ENCODE measurements at places on chromosomes 2 and 18. TPM values are rescaled to one million over a fixed set of nuclear protein-coding genes. Genes with fewer than 3 reads are reported as not detected.

Gene SALL3
- not detected for total RNA-seq

Gene CLIP4
- 102 TPM for total RNA-seq

Gene HOXD9
- not detected for total RNA-seq

Gene FLACC1
- 0.26 TPM for total RNA-seq

Gene ZNF397
- total RNA-seq, result 15.0 TPM

Gene GAREM2
- under 0.01 TPM for total RNA-seq

Gene ABCG8
- under 0.01 TPM for total RNA-seq

Gene TFPI
- total RNA-seq, result 0.64 TPM

Gene CNGA3
- total RNA-seq, result under 0.01 TPM

Gene FZD7
- 1.8 TPM for total RNA-seq

Gene MOB1A
- 80.1 TPM for total RNA-seq

Gene ZNF142
- 4.2 TPM for total RNA-seq

GRCh38 chr2:169683054-169683424, 11.2 kb downstream of the CFAP210 start:
- DNase-seq, result peak; percentile 90

DNA sequence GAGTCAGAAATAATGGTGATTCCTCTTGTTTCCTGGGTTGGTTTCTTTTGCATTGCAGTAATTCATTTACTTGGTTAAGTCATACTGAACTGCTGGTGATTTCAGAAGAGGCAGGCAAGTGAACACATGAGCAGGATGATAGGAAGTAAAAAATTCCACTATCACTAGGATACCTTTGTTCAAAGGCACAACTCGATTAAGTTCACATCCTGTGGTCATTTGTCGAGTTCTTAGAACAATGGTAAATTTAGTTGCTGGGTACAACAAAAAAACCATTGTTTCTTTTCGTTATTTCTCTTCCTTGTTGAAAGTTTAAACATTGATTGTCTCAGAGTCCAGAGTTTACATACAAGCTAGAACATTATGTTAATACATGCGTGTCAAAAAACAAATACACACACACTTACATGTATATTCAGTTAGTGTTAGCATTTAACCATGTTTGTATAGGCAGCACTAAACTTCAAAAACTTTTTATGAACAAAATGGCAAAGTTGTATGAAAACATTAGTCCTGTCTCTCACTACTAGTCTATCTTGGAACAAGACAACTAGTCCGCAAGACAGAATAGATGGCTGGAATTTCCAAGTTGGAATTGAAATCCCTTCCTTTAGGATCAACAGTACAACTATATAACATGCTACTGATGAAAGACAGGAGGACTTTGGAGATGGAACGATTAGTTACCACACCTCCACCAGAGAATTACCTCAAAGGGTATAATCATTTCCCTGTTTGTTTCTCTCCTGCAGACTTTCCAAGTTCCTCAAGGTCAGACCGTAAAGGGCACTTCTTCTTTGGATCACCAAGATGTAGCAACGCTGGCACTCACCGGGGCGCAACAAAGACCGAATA, 26.2 kb downstream of the STK39 start:
- peak; percentile 66 for DNase-seq

- no peak for DNase-seq
These were observed 136.4 kb downstream of the TPGS2 start for GRCh38 chr18:36692371-36692770.

DNA sequence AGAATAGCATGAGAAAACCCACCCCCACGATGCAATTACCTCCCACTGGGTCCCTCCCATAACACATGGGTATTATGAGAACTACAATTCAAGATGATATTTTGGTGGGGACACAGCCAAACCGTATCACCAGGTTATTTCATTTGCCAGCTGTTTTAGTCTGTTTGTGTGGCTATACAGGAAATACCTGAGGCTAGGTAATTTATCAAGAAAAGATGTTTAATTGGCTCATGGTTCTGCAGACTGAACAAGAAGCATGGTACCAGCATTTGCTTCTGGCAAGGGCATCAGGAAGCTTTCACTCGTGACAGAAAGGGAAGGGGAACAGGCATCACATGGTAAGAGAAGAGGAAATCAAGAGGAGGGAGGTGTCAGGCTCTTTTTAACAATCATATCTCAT, 329.2 kb downstream of the GULP1 start:
- no peak for DNase-seq

DNA sequence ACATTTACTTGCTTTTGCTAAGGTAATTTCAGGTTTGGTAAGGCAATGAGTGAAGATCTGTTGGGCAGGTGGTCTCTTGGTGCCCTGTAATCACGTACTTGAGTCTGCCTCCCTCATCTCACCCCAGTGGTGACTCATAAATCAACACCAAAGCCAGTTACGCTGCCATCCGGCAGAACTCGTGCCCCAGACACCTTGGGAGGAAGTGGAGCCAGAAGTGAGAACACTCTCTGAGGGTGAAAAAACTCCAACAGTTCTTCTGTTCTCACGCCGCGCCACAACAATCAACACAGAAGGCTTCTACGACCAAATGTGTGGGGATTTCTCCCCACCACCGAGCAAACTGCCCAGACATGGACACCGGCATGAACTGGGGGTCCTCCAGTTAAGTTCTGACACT, 206.2 kb downstream of the ARL4C start:
- DNase-seq, result peak; percentile 70

- no peak for DNase-seq
These were observed 379.0 kb upstream of the NETO1 start for GRCh38 chr18:73246763-73247162.

GRCh38 chr2:236956641-236957040, 129.0 kb upstream of the COPS8 start:
- DNase-seq, result no peak

GRCh38 chr2:67867735-67868134, 195.1 kb downstream of the C1D start:
- peak; percentile 41 for DNase-seq

DNA sequence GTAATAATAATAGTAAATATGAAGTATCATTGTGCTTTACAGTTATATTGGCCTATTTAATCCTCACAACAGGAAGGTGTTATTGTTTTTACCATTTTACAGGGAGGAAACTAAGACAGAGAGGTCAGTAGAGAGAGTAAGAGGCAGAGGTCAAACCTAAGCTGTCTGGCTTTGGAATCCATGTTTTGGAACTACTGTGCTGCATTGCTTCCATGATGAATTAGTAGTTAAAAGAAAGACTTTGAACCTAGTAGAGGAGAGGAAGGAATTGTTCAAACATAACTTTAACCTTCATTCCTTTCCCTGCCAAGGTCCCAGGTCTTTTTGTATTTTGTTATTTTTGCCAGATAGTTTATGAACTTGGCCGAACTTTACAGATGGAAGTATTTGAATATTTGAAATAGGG, 80.9 kb downstream of the PHLPP1 start:
- DNase-seq, result no peak

- DNase-seq, result peak; percentile 50
These were observed 24.6 kb downstream of the TEX44 start for GRCh38 chr2:231617059-231617926.

- DNase-seq, result no peak
These were observed 10.9 kb downstream of the RBMS1 start for GRCh38 chr2:160482673-160483072.

- DNase-seq, result peak; percentile 97
These were observed 85.6 kb downstream of the MIB1 start for GRCh38 chr18:21826196-21826595.

DNA sequence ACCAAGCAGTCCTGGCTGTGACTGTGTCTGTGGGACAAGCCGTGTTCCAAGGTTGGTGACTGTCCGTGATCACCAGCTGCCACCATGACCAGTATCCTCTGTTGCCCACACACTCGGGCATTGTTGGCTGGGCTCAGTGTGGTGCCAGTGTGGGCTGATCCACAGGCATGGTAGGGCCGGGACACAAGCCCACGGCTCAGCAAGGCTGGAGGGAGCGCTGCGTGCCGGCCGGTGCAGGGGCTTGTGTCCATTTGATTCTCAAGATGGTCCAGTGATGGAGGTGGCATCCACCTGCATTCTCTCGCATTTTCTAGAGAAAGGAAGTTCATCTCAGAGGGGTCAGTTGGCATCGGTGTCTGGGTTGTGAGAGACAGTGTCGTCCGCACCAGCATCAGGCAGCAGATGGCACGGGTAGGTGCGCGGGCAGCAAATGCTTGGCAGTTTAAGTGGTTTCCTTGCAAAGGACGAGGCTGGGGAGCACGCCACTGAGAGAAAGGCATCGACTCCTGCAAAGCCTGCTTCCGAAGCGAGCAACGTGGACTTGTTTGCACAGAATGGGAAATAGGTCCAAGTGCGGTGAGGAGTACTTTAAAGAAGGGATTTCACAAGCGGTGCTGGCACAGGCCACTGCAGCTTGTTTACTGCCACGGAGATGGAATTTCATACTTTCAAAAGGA, 20.9 kb downstream of the TWIST2 start:
- peak; percentile 24 for DNase-seq

- DNase-seq, result peak; percentile 38
These were observed 668 bp downstream of the NFU1 start for GRCh38 chr2:69436596-69436937.

DNA sequence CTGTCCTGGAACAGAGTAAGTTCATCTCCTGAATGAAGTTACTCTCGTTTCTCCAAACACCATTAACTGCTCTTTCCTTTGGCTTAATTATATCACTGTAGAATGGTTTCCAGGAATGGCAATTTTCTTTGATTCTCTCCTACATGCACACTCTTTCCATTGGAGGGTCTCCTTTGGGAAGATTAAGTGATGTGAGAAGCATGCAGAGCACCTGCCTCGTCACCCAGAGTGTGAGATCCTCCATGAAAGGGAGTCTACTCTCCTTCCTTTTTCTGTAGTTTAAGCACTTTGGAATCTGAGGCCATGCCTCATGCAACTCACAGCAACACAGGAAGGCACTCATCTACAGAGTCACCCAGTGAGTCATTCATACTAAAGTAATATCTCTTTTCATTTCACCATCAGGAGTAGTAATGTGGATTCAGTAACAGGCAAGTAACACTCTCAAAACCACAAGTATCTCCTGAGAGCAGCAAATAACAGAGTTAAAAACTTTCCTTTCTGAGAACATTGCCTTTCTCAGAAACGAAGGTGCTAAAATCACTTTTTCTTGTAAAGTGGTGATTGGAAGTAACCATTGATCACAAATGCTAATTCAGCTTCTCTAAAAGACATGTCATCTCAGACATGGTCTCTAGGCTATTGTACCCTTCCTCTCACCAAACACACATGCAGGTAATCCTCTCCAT, 52.8 kb upstream of the IL1RL1 start:
- peak; percentile 96 for DNase-seq

GRCh38 chr2:51717312-51717711, 685.4 kb upstream of the NRXN1 start:
- DNase-seq, result peak; percentile 96

DNA sequence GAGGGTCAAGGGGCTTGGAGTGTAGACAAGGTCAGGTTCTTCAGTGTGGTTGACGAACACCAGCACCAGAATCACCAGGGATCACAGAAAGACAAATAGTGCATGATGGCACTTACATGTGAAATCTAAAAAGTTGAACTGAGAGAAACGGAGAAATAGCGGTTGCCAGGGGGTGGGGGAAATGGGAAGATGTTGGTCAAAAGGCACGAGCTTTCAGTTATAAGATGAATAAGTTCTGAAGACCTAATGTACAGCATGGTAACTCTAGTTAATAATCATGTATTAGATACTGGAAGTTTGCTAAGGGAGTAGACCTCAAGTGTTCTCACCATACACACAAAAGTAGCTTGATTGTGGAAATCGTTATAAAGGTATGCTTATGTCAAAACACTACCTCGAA, 43.7 kb upstream of the DARS1 start:
- no peak for DNase-seq

DNA sequence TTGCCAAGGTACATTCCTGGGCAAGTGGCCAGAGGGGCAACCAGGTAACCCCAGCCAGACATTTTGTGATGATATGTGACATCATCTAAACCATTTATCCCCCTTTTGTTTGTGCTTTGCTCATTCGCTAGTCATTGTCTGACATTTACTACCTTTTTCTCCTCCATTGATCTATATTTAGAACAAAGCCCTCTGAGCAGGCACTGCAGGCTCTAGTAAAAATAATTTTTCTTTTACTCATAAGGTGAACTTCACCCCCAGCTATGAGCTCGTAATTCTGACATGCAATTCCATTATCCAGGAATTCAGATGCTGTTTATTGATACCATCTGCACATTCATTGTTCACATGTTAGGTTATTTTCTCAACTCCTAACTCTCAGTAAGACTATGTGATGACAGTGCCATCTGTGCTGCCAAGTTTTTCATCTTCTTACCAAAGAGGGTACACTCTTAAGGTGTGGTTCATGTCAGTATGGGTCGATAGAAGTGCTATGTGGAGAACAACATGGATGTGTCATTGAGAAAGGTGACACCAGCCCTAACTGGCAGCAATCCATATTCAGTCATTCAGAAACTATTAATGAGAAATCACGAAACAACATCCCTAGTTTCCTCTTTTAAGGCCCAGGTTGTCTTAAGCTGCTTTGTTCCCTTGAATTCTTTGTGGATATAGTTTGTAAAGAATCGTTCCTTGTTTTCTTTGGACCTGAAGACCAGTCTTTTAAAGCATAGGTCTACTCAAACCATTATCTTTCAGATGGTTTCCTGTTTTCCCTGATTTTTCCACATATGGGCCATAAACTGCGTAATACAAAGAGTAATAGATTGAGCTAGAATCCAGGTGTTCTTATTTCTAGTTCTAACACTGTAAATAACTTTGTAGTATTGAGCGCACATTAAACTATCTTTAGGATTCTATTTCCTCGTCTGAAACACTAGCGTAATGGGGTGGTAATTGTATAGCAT, 978.1 kb upstream of the CDH2 start:
- DNase-seq, result peak; percentile 95

- DNase-seq, result peak; percentile 70
These were observed 10.9 kb downstream of the MAT2A start for GRCh38 chr2:85549826-85550225.

GRCh38 chr18:34807106-34807796, 97.2 kb downstream of the DTNA start:
- peak; percentile 41 for DNase-seq

DNA sequence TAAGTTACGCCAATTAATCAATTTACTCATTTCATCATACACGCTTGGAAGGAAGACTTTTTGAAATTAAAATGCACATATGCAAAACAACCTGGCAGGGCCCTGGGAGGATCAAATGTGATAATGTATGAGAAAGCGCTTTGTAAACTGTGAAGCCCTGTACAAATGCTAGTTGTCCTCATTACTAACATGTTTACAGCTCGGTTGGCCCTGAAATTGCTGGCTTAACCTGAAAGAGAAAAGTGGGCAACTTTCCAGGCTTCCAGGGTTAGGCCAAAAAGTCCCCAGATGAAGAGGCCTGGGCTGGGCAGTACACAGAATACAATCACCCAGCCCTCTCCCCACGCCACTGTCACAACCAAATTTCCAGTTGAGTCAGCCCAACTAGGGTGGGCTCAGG, 60.2 kb downstream of the DNMT3A start:
- no peak for DNase-seq

- no peak for DNase-seq
These were observed 12.5 kb upstream of the SOS1 start for GRCh38 chr2:39133215-39133851.

DNA sequence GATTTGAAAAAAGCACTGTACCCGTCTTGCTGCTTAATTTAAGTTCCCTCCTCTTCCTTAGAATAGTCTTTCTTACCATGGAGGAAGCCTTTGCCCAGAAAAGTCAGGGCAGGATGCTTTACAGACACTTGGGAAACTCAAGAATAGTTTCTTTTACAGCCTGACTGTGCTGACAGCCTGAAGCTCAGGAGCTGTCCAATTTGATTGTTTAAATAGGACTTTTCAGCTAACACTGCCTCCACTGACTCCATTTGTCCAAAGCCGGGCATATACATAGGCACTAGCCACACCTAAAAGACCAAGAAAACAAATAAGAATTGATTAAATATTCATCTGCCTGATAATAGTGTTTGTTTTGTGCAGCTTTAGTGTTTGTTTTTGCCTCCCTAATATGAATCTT, 110.9 kb upstream of the L3MBTL4 start:
- DNase-seq, result no peak

GRCh38 chr2:200677721-200678532, 92.1 kb downstream of the AOX1 start:
- DNase-seq, result no peak

Measured in bronchial epithelial cell (primary cell).